AG04450 (cell line): ENCODE measurements at places on chromosomes 6 and 20.

GRCh38 chr20:32158943-32159660 is 48.4 kb downstream of the PLAGL2 start:
- no peak for DNase-seq

DNA sequence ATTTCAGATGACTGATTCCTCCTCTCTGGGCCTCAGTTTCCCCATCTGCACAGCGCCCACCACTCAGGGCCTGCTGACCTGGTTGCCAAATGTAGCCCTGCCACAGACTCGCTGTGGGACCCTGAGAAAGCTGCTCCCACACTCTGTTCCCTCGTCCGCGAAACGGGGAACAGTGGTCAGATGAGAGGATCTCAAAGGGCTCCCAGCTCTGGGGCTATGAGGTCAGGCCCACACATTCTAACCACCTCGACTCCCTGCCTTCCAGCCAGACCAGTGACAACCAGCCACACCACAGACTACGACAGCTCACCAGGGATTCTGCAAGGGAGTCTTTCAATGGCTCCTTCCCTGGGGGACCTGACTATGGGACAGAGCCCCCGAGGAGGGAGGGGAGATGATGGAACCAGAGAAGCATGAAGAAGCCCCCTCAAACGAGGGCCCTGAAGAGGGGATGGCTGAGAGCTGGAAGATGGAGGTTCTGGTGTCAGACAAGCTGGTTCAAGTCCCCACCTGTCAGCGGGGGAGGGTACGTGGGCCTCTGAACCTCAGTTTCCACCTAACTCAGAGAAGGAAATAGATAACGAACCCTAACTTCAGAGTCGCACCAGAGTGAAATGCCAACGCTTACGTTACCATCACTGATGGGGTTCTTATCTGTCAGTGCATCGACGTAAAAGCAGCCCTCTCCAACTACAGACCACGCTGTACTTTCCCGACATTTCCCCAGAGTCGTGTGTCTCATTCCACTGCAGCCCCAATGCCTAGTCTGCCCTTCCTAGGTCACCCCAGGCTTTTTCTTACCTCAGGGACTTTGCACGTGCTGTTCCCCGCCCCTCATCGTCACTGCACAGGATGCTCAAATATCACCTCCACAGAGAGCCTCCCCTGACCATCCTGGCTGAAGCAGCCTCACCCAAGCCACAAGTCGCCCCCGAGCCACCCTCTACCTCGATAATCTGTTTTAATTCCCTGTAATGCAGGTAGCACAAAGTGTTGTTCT is 60.5 kb downstream of the PREX1 start:
- no peak for DNase-seq

DNA sequence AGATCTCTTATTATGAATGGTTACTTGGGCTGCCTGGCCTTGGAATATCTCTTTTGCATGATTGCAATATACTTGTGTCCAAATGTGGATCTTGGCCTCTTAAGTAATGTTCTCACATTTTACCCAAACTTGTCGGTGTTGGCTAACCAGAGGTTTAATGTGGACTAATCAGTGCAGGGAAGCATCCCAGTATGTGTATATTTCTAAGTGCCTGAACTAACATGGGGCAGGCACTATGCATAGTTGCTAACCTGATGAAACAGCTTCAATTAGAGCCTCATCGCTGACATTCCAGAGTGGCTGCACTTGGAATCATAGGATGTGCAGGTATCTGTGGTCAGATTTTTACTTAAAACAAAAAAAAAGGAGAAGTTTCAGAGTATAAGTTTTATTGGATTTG is 160.0 kb downstream of the PDE7B start:
- no peak for DNase-seq

DNA sequence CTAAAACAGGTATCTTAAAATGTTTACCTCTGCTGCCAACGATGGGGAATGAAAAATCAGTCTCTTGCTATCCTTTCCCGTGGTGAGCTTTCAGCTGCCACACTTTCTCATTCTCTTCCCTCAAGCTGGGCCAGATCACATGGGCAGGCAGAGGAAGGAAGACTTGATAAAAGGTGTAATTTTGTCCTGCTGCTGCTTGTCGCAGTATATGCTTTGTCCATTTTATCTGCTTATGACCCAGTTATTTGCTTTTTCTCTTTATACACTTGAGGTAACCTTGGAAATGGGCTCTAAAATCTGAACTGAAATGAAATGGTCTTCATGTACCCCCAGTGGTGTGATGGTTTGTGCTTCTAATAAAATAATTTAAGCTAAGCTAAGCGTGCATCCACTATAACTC is 695.9 kb upstream of the FLRT3 start:
- DNase-seq = no peak

DNA sequence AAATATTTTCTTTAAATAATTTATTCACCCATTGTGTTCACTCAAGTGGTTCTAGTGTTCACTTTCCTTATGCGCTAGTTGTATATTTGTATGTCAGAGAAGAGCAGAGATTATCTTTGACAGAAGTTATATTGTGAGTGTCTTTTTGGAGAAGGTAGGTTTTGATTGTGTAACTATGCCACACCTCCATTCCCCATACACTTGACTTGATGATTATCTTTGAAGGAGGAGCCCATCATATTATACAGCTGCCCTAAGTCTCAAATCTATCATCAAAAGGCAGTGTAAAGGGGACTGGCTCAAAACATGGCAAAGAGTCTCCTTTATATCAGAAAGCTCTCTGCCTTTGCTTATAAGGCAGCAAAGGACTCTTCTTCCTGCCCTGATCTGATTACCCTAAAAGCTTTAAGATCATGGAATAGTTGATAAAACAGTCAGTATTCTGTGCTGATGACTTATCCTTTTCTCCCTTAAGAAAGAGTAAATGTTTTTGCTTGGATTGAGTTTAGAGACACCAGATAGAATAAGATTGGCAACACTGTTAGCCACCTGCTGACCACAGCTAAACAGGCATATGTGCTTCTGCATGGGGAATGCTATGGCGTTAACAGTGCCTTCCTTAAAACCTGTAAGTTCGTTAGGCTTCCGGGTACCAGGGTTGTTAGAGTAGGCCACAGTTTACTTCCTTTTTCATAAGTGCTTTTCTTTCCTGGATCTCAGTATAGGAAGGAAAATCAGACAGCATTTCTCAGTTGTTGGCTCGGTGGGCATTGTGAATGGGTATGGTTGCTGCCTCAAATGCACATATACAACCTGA is 22.6 kb downstream of the TOP1 start:
- no peak for DNase-seq

DNA sequence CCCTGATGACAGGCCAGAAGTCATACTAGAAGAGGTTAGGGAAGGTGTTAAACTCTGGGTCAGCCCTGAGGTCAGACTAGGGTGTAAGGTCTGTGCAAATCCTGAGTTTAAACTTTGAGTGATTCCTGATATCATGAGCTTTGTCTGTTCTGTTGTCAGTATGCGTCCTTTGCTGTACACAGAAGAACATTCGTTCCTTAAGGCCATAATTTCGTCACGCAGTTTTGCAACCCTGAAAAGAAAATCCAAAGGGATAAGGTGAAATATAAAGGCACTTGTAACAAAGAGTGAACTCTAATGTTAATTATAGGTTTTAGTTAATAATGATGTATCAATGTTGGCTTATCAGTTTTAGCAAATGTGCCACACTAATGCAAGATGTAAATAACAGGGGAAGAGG is 2.3 kb downstream of the DST start:
- no peak for DNase-seq

DNA sequence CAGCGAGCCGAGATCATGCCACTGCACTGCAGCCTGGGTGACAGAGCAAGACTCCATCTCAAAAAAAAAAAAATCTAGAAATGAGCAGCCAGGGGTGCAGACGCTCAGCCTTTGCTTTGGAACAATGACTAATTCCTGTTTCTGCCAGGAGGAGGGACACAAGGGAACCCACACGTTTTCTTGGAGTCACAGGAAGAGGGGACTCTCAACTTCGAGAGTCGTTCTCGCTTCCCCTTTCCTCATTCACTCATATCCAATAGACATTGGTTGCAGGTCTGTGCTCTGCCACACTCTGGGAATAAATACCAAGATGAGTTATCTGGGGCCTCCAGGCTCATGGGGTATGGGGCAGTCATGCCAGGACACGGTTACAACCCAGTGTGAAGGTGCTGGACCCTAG is 91.5 kb upstream of the RREB1 start:
- DNase-seq = no peak

DNA sequence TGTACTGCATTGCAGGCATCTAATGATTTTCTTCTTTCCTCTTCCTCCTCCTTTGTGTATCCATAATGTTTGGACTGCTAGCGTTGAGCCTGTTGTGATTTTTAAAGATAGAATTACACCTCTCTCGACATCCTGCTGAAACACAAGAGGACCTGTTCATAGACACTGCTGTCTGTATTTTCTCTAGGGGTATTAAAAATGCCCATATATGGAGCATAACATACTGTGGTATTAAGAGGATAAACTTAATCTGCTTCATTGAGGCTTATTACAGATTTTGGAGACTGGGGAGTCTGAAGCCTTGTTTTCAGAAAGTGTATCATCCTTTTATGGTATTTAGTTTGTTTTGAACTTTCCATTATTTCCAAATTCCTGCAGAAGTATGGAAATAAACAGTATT is 414.3 kb downstream of the CDKAL1 start:
- DNase-seq = no peak

DNA sequence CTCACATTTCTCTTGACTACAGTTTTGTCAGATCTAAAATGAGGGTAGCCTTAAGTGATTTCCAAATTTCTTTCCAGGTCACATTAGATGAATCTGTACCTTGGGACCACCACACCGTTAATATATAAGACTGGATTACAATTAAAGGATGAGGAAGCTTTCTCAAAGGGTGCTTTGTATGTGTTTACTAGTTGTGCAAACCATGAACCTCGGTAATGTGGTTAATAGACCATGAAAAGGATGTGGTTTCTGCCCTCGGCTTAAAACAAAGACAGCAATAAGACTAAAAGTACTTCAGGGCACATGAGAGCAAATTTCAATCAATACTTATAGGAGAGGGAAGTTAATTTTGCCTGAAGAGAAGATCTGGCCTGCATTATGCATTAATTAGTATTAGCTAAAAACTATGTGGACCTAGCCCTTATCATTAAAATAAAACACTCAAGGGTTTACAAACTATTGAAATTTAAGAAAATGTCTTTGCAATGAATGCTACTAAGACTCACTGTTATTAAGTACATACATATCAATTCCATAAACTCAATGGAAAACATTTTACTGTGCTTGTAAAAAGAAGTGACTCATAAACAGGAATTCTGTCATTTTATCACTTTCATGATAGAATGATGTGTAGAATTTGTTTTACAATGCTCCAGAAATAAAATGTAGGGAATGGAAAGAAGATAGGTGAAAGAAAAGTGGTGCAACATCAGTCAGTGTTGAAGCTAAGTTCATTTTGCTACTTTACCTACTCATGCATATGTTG is 936 bp upstream of the TMX4 start:
- DNase-seq = no peak

GRCh38 chr6:15930207-15930606 is 198.7 kb upstream of the MYLIP start:
- DNase-seq = no peak

- no peak for DNase-seq
These were observed 60.5 kb downstream of the RSPH3 start for GRCh38 chr6:158939255-158940159.

DNA sequence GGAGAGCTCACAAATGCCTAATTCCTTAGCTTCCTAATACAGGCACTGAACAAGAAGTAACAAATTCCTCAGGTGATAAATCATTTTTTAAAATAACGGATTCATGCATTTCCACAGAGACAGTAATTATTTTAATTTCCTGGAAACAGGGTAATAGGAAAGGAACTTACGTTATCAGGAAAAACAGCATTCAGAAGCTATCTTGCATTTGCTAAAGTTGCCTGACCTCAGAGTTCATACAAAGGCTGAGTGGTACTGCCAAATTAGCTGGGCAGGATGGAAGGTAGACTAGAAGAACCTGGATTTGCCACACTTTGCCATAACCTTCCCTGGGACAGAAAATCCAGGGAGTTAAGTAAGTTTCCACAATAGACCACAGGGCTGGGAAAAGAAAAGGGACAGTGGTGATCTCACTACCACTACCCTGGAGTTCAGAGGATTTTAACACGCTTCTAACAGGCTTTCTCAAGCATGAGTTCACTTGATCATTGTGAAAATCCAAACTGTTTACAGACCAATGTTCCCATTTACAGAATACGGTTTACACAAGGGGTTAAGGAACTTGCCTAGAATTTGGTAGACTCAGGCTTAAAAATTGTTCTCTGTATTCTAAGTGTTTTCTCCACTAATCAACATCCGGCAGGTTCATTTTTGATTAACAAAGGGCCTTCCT is 57.0 kb downstream of the KIF13A start:
- DNase-seq = no peak

DNA sequence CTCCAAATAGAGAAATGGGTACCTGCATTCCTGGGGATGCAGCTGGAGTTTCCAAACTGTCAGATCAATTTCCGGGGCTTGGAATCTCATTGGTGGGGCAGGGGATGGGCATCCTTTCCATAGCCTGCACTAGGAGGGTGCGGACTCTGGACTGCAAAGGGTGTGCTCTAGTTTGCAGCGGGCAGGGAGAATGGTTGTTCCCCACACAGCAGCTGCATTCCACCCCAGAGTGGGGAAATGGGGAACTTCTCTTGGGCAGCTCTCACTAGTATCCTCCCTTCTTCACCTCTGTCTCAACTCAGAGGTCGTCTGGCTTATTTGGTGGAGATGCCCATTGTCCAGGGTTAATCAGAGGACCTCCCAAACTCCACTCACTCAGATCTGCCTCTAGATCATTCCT is 34.5 kb upstream of the CDKN1A start:
- DNase-seq = no peak

- no peak for DNase-seq
These were observed 91.5 kb upstream of the THBS2 start for GRCh38 chr6:169345146-169345545.

- no peak for DNase-seq
These were observed 20.5 kb upstream of the LTV1 start for GRCh38 chr6:143822584-143823024.

DNA sequence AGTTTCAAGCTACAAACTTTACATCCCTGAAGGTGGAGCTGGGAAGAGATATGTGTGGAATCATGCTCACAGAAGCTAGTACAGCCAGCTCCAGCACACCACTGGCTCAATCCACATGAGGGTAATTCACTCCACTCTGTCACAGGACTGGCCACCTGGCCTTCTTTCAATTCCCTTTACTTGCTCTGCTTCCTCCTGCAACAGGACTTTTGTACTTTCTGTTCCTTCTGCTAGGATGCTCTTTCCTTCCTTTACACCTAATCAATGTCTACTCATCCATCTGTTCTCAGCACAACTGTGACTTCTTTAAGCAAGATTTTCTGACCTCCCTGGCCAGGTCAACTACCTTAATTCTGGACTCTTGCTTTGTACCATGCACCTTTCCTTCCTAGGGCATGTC is 39.4 kb upstream of the MYB start:
- DNase-seq = no peak
